Suppressor macrophage (primary cell): ENCODE measurements at places on chromosomes 3 and 15.

- no peak for DNase-seq
Measured at GRCh38 chr3:127444761-127445160, 145.8 kb downstream of the TPRA1 start.

- DNase-seq: no peak
Measured at GRCh38 chr15:77581896-77582569, 50.7 kb downstream of the LINGO1 start.

DNA sequence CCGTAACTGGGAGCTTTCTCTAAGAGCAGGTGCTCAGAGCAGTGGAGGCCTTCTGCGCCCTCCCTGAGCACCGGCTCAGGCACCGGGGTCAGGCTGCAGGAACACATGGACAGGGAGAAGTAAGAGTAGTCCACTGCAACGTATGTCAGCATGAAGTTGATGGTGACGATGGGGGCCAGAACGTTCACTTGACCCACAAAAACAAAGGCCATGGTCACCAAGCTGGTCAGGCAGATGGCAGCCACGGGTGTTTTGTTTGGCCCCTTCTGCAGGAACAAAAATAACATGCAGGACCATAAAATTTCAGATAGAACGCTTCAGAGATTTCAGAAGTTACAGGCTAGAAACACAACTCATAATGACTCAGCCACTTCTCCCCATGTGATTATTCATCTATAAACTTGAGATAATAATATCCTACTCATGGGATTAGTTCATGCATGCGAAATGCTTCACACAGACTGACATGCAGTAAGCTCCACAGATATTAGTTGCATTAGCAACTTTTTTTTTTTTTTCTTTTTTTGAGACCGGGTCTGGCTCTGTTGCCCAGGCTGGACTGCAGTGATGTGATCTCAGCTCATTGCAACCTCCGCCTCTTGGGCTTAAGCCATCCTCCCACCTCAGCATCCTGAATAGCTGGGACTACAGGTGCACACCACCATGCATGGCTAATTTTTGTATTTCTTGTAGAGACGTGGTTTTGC lies 52.2 kb upstream of the HEG1 start:
- peak; percentile 31 for DNase-seq

DNA sequence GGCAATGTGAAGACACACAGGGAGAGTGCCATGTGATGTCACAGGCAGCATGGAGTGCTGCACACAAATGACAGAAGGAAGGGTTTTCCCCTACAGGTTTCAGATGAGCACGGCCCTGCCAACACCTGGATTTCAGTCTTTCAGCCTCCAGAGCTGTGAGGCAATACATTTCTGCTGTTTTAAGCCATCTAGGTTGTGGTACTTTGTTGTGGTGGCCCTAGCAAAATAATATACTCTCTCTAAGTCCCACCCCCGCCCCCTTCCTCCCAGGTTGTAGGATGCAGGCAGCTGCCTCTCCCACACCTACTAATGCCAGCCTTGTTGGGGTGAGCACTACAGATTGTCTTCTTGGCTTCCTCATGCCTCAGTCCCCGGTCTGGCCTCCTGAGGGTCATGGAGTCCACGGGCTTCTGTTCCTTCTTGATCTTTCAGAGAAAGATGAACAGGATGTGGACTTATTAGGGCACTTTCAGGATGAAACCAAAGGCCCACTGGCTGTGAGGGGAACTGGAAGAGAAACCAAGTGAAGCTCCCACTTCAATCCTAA lies 180.0 kb downstream of the CD47 start:
- peak; percentile 49 for DNase-seq

GRCh38 chr3:75272691-75273090 lies 391.4 kb upstream of the FRG2C start:
- DNase-seq: no peak

- peak; percentile 52 for DNase-seq
Measured at GRCh38 chr3:34035775-34036174, 237.3 kb downstream of the PDCD6IP start.

- no peak for DNase-seq
Measured at GRCh38 chr3:16599694-16600093, 5.5 kb downstream of the DAZL start.

DNA sequence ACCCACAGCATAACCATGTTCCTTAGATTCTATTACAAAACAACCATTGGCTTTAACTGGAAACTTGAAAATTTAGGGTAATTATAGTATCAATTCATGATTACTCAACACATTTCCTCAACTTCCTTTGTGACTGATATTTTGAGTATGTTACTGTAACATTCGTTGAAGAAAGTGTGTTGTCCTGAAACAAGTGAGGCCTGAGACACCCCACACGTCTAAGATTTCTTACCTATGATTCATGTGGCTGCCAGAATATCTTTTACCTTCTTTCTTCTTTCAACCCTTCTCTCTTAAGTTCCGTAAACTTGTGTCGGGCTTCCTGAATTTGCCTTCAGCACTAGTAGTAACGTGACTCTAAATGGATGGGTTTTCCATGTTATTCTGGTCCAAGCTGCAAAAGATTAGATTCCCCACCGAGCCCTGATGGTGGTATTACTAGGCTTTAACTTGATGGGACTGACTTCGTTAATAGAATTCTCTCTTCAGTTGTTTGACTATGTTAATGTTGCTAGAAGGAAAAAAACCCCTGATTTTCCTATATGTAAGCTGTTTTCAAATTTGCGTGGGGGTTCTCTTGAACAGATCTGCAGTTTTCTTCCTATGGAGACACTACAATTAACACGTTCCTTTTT lies 296.0 kb upstream of the ICE2 start:
- DNase-seq: no peak

GRCh38 chr3:14765060-14765400 lies 53.7 kb upstream of the FGD5 start:
- DNase-seq: no peak

GRCh38 chr3:64645243-64645642 lies 42.6 kb downstream of the ADAMTS9 start:
- DNase-seq: no peak

DNA sequence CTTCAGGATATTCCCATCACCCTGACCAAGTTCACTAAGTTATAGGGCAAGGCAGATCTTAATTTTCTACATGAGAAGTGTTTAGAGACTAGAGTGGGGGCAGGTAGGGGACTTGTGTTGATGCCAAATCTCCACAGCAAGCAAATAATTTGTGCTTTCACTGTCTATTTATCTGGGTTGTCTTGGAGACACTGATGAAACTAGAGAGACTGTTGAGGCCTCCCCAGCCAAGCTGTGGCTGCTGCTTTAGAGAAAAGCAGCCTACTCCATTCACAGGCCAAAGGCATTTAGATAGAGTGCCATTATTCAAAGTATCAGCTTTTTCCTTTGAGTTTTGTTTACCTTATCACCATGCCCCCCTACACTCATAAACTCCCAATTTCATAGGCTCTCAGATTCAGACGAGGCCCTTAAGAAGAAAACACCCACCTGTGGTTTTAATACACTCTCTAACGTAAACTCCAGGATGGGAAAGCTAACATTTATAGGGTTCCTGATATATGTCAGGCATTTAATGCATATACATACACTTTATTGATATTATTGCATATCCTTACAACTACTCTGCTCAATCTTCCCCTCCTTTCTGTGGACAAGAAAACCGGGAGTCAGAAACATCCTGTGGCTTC lies 130.4 kb upstream of the FOXB1 start:
- no peak for DNase-seq

DNA sequence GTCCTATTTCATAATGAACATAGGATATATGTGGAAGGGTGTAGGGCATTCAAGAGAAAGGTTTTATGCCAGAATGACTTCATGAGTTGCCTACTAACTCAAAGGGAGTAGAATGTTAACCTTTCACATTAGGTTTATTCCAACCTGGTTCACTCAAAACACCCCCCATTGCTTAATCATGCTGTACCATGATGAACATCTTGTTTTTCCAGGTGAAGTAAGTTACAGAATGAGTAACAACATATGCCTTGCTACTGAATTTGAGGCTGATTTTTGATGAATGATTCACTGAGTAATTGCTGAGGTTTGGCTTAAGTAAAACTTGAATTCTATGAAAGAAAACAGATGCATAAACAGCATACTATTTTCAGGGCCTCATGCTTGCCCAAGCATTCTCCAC lies 5.9 kb upstream of the CLDN16 start:
- DNase-seq: no peak

GRCh38 chr3:47780741-47781684 lies 680 bp downstream of the SMARCC1 start:
- peak; percentile 67 for DNase-seq

DNA sequence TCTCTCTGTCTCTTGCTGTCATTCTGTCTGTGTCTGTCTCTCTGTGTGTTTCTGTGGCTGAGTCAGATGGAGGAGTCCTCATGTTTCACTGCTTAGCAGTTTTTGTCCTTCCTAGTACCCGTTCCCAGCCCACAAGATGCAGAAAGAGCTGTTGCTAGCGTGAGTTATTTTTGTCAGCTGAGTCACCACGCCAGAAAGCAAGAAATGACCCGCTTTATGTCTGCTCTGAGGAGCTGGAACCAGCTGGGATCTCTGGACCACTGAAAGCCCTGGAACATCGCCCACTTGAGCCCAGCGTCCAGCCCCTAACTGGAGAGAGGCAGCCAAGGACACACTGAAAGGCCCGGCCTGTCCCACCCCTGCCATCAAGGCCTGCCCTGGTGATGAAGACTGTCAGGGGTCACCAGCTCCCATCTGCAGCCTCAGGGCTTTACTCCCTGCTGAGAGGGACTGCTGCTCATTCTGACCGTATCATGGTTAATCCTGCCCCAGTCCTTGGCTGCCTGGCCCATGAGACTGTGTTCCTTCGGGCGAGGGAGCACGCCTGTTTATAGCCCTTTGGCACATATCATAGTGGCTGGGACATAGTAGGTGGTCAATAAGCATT lies 101.7 kb upstream of the TPM1 start:
- peak; percentile 93 for DNase-seq

DNA sequence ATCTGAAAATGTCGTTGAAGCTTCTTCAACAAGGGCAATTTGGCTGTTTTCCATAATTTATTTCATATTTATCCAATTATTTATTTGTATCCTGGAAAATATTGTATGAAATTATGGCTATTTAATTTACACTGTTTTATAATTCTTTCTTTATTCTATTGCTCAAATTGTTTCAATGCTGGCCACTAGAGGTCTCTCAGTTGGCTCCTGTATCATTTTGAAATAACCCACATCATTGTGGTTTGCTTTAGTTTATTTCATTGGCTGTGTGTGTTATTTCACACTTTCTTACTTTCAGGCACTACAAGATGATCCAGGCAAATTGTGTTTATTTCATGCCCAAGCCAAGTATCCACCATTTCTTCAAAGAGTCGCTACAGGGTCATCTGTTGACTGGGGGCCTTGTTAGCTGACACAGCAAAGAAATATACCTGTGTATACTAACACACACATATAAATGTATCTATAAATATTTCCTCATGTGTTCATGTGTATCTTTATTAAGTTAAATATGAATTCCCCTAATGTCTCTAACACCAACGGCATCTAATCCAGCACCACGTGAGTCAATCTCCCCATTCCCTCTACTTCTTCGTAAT lies 86.2 kb downstream of the NPAP1 start:
- DNase-seq: peak; percentile 5

DNA sequence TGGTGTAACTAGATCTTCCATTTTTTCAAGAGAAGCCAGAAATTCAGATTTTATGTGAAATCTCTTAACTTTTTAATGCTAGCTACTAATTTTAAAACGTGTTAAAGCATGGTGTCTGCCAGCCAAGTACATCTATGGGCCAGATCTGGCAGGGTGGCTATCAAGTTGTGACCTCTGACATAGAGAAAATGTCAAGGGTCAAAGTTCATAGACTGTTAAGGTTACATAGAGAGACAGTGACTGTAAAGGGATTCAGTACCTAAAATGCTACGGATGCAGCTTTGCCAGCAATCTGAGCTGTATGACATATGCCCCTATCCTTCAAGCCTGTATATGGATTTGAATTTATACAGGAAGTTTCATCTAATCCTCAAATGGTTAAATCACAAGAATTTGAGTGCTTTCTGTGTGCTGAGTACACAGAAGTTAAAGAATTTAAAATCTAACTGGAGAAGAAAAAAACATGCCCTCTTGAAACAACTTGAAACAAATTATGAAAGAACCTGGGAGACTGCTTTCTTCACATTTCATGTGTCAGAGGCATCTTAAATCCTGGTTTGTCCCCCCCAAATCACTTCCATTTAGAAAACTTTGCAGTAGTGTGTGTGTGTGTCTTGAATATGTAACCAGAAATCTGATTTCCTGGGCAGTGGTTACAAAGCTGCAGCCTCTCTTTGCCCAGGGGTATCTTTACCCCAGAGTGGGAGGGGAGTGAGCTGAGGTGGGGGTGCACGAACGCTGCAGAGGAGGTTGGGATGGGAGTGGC lies 895 bp upstream of the ARHGAP31 start:
- no peak for DNase-seq

GRCh38 chr15:40763801-40764628 lies at the start of gene GCHFR:
GCHFR (plus strand) TSS chr15:40764068; CDS start chr15:40764181, 113 bp downstream.
- peak; percentile 86 for DNase-seq

GRCh38 chr3:71786551-71786950 lies 1.6 kb upstream of the PROK2 start:
- no peak for DNase-seq

GRCh38 chr3:146308222-146308621 lies 57.3 kb upstream of the PLSCR4 start:
- DNase-seq: no peak

- DNase-seq: no peak
Measured at GRCh38 chr3:104635872-104636580, 730.7 kb upstream of the ALCAM start.

DNA sequence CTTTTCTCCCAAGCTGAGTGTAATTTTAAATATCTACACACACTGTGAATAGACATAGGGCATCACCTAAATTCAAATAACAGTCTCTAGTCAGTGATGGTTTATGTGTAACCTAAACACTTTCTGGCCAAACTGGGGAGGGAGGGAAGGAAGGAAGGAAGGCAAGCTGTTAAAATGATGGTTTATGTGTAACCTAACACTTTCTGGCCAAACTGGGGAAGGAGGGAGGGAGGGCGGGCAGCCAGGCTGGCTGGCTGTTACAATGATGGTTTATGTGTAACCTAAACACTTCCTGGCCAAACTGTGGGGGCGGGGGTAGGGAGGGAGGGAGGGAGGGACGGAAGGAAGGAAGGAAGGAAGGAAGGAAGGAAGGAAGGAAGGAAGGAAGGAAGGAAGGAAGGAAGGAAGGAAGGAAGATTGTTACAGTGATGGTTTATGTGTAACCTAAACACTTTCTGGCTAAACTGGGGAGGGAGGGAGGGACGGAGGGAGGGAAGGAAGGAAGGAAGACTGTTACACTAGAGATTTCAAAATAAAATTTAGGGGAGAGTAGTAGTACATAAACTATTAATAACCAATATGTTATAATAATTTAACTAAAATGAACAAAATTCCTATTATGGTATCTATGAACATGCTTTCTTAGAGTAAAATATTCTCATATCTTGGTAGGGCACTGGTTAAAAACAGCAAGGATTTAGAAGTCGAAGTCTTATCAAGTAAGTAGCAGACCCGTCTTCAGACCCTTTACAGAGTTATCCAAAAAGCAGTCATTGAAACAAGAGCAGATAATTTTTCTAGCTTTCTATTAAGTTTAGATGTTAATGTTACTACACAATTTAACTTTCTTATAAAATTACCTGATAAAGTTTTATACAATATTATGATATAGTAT lies 148.1 kb downstream of the LMLN start:
- no peak for DNase-seq

GRCh38 chr15:53208751-53209150 lies 418.6 kb upstream of the ONECUT1 start:
- no peak for DNase-seq

- no peak for DNase-seq
Measured at GRCh38 chr3:31968369-31968926, 12.6 kb downstream of the OSBPL10 start.

GRCh38 chr15:101043911-101044624 lies 124.9 kb downstream of the LRRK1 start:
- DNase-seq: no peak
